SK-MEL-5 (cell line): ENCODE measurements at places on chromosomes 7 and 10.

GRCh38 chr10:131193923-131194322 is 117.6 kb downstream of the TCERG1L start:
- DNase-seq = no peak

DNA sequence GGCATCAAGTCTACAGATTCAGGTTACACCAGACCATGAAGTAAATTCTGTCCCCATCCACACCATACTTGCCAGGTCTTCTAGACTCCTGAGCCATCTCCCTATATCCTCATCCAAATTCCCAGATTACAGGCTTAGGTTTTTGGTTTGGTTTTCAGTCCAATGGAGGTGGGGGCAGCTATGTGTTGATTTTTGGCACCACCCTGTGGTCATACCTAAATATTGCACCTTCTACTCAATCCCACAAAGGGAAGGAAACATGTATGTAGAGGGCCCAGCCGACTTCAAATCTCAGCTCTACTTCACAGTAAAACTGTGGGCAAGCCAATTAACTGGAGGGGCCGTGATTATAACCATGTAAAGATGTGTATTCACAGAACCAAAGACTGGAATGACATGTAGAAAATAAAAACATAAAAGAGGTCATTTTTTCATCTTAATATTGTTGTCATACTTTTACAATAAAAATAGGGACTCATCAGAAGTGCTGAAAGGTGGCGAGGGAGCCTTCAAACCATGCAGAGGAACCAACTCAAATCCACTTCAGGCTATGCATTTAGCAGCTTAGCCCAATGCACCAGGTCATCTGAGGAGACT is 19.8 kb downstream of the ERCC6 start:
- DNase-seq = peak; percentile 66

- no peak for DNase-seq
Measured at GRCh38 chr7:47356261-47356660, 225.7 kb downstream of the TNS3 start.

GRCh38 chr10:86786368-86786767 is 29.9 kb downstream of the BMPR1A start:
- DNase-seq = no peak

DNA sequence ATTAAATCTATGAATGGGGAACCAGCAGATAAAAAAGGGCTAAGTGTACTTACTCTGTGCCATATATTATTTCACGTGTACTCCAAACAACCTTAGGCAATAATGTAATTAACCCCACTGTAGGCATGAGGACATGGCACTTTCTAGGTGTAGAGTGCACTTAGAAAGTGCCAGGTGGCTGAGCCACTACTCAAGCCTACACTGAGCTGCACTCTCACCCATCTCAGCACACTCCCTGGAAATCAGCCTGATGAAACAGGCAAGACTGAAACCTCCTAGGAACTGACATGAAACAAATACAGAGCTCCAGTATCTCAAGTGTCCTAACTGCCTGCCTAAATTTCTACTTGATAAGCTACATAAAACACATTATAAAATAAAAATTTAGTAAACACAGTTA is 147.4 kb downstream of the KMT2E start:
- DNase-seq = no peak

- no peak for DNase-seq
Measured at GRCh38 chr7:128057909-128058308, 26.7 kb upstream of the LRRC4 start.

DNA sequence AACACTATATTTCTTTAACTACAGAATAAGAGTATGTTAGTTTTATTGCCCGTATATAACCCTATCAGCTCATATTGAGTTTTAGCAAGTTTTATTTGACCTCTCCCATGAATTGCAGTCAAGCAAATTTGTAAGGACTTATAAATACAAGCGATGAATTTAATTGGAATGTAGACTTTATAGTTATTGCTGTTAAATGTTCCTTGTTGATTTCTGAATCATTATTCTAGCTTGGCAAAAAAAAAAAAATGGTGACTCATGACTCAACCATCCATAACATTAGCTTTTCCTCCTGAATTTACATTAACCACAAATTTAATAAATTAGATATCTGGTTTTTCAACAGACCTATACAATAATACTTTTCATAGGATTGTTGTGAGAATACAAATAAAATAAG is 334.0 kb upstream of the LRRTM3 start:
- DNase-seq = no peak

DNA sequence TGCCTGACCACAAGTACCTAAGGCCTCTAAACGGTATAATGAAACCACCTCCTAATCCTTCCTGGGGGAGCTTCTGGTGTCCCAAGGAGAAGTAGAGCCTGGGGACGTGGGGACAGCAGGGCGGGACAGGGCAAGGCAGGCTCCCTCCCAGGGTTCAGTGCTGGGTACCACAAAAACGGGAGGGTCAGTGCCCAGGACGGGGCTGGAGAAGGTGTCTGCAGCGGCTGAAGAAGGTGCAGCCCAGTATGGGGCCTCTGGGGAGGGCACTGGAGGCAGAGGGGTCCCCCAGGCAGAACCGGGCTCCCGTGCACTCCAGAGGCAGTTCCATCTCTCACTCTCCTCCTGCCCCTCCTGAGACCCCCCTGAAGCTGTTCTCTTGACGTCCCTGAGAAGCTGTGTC is 46.2 kb downstream of the DPYSL4 start:
- no peak for DNase-seq

- no peak for DNase-seq
Measured at GRCh38 chr10:29656451-29656992, 21.8 kb upstream of the SVIL start.

DNA sequence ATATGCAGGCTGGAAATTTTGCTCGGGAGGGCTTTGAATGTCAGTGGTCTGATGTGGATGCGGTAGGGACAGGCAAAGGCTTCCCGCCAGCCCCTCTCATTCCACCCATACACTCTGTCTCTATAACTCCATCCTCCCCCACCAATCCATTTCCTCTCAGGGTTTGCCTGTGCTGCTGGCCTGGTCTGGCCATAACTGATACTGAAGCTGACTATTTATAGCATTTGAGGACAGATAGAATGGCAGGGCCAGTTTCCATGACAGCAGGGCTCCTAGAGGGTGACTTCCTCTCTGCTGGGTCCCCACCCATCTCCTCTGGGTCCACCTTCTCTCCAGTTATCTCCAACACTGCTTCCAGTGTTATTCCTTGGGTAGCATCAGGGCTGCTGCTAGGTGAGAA is 6.6 kb upstream of the PDLIM1 start:
- no peak for DNase-seq

DNA sequence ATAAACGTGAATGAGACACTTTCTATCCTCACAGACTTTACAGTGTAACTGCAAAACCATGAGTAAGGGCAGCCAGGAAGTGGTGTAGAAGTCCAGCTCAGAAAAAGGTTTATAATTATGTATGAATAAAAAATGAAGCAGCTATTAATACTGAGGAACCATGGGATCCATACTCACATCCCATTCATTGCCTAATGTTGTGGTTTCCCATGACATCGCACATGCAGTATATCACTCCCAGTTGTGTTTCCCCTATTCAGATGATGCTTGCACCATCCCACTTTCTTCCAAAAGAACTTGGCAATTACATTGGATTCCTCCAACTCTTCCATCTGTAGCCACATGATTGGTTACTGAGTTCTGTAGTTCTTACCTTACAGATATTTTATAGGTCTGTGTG is 74.5 kb upstream of the SEMA3D start:
- peak; percentile 26 for DNase-seq

DNA sequence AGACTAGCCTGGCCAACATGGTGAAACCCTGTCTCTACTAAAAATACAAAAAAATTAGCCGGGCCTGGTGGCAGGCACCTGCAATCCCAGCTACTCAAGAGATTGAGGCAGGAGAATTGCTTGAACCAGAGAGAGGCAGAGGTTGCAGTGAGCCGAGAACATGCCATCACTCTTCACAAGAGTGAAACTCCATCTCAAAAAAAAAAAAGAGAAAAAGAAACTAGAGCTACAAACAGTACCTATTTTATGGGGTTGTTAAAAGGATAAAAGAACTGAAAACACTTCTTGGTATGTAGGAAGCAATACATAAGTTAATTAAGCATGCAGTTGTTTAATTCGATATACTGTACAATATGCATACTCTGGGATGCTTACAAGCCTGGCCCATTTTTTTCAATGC is 216.9 kb downstream of the SORCS1 start:
- DNase-seq = no peak
